ENCODE measurements at places on chromosomes 2 and 18.

DNA sequence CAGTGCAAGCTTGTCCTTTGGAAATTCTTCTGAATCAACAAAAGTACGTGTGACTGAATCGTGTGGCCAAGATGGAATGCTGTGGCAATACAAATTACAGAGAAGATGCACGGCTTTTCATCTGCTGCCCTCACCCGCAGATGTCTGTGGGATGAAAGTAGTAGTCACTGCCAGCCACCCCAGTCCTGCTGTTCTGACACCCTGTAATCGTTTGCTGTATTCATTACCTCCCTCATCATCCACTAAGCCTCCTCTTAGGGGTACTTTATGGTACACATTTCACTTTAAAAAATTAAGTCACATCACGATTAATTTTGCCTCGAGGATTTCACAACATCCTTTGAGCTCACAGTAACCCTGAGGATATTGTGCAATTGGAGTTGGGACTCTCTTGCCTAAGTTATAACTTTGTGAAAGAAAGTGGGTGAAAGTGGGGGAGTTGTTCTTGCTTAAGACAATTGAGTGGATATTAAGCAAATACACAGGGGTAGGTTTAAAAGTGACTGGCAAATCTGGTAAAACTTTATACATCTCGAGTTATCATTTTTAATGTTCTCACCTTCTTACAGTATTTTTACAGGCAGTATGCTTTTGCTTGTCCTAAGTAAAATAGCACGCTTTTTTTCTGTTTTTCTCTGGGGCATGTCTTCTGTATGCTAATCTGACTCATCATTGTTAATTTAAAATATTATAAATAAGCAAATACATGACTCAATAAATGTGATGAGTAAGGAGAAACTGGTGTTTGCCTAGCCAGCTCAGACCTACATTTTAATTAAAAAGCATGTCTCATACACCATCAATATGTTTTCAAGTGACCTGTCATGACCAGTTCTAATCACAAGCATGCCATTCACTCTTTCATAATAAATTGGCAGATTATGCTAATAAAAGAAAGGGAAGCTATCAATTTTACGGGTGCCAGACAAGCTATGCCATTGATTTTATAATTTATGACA lies 680.9 kb downstream of the IRS1 start:
- no peak for DNase-seq

DNA sequence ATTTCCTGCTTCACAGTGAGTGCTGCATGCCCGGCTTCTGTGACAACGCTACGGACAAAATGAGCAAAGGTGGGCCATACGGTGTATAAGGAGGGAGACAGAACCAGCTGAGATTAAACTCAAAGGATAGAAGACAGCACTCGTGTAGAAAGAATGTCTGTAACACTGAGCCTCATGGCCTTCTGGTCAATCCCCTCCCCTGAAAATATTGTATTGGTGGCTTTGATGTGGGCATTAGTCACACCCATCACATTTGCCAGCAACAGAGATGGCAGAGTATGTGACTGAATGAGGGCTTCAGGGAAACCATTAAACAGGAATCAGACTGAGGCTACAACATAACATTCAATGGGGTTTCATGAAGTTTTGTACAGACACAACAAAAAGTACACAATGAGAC lies 287.8 kb upstream of the CCDC68 start:
- DNase-seq = no peak

DNA sequence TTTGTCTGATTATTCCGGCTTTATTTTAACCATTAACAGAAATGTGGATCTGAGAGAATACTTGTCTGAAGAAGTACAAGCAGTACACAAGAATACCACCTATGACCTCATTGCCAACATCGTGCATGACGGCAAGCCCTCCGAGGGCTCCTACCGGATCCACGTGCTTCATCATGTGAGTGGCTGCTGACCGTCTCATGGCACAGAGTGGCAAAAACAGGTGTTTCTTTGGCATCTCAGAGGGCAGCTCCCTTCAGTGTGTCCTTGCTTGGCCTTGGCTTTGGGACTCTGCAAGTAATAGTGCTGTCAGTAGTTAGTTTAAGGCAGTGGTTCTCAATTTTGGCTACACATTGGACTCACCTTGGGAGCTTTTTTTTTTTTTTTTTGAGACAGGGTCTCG lies 23.1 kb downstream of the SFTPB start:
- DNase-seq = no peak

DNA sequence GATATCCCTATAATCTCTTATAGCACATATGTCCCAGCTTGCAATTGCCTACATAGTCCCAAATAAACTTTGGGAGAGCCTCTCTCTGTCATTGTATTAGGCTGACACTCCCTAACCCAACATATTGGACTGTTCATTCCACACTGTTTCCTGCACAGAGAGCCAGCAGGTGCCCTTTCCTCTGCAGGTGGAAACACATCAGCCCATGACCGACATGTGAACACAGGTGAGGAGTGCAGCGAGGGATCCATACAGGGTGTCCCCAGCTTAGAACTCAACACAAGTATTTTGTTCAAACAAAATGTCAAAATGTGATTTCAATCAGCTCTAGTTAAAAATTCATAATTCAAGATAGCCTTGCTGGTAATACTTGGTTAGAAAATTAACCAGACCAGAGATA lies 49.9 kb upstream of the TPO start:
- DNase-seq = no peak

- no peak for DNase-seq
These were observed 33.7 kb downstream of the ABI2 start for GRCh38 chr2:203361922-203362321.

Measured in stimulated activated naive CD4-positive, alpha-beta T cell treated with Interleukin-2 at 50 U/mL for 16 hours (primary cell).